ENCODE measurements at places on chromosomes 6 and 20.

GRCh38 chr20:50903353-50904051, 27.7 kb downstream of the ADNP start:
- DNase-seq: no peak

DNA sequence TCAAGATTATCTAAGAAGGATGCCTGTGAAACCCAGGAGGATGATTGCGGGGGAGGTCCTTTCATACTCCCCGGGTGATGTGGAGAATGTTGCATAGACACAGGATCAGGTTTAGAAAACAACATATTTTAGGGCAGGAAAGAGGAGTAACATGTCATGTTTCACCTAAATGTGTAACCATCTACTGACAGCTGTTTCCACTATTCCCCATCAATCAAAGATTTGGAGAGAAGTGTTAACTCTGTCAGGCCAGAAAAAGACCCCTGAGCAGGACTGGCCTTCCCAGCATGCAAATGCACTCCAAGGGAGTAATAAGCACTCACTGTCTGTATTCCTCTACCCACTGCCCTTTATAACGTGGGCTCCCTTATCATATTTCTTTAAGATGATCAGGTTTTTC, 148.0 kb upstream of the KCNK16 start:
- no peak for DNase-seq

GRCh38 chr6:143205131-143205535, 144.4 kb downstream of the AIG1 start:
- no peak for DNase-seq

DNA sequence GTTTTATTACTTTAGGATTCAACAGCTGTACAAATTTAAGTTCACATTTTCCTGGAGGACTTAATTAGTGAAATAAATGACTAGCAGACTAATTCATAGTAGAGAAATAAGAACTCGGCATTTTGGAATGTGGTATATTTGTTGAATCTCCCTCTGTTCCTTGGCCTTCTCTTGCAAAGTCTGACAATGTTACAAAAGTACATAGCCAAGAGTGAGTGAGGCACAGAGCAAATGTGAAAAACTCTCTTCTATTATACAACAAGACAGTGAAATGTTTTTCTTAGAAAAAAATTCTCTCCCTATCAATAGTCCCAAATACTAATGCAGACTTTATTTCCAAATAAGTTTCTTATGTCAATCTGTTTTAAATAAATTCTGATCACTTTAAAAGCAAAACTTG, 44.2 kb upstream of the TCF21 start:
- DNase-seq: no peak

- DNase-seq: no peak
Measured at GRCh38 chr6:1577896-1578745, 31.6 kb upstream of the FOXC1 start.

DNA sequence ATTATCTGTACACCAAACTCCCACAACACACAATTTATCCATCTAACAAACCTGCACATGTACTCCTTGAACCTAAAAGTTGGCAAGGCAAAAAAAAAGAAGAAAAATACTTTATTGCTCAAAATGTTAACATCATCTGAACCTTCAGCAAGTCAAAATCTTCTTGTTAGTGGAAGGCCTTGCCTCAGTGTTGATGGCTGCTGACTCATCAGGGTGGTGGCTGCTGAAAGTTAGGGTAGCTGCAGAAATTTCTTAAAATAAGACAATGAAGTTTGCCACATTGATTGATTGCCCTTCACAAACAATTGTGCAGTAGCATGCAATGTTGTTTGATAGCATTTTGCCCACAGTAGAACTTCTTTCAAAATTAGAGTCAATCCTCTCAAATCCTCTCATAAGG, 2.7 kb upstream of the WFDC11 start:
- DNase-seq: no peak

- no peak for DNase-seq
Measured at GRCh38 chr20:63116412-63117106, 99.4 kb downstream of the YTHDF1 start.

Measured in retinal pigment epithelial cell (primary cell).